ENCODE measurements at places on chromosomes 3 and 15.

- no peak for DNase-seq
Observed at GRCh38 chr3:50559702-50560101, 7.8 kb downstream of the C3orf18 start.

DNA sequence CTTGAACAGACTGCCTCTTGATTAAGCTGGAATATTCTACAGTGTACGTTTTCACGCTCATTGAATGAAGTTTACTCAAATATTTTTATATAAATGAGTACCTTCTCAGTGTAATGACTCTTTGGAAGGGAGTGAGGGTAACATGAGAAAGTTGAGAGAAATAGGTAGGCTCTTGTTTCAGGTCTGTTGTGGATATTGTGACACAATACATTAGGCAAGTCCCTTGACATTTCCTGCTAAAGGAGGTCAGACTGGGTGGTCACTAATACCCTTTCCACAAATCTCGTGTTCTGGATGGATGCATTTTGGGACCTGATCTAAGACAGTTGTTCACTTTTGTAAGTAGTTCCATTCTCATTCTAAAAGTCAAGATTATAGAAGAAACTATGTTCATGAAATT lies 324.8 kb upstream of the AZI2 start:
- no peak for DNase-seq

DNA sequence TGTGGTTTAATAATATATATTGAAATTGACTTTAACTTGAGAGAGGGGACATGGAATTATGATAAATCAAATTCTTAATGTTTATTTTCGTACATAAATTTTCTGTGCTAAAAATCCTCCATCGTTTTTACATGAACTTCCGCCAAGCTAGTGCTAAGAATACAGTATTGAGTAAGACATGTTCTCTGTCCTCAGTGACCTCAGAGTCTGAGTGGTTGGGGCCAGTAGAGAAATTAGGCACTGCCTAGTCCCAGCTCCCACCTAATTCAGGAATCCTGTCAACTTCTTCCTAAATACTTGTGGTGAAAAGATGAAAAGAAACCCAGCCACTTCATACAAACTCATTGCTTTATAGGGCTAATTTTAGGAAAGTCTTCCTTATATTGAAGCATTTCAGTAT lies 110.3 kb downstream of the PPP2R3A start:
- no peak for DNase-seq

GRCh38 chr3:52848617-52849016 lies 13.8 kb upstream of the MUSTN1 start:
- DNase-seq: no peak

- no peak for DNase-seq
Observed at GRCh38 chr15:86555939-86556338, 476.3 kb downstream of the AGBL1 start.

DNA sequence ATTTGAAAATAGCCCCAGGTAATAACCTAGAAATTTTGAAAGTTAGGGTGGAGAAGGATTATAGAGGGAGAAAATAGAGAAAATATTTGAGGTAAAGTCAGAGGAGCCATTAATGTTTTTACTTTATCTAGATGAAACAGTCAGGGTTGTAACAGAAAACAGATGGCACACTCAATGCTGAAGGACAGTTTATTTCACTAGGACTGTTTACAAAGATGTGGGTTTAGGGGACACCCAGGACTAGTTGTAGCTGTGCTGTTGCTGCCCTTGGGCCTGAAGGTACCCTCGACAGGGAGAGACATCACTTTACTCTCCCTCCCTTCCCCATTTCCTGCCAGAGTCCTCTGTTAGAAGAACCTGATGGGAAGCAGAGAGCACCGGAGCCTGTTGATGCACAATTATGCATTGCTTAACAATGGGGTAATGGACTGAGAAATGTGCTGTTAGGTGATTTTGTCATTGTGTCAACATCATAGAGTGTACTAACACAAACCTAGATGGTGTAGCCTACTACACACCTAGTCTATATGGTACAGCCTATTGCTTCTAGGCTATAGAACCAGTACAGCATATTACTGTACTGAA lies 103.8 kb downstream of the GALK2 start:
- no peak for DNase-seq

DNA sequence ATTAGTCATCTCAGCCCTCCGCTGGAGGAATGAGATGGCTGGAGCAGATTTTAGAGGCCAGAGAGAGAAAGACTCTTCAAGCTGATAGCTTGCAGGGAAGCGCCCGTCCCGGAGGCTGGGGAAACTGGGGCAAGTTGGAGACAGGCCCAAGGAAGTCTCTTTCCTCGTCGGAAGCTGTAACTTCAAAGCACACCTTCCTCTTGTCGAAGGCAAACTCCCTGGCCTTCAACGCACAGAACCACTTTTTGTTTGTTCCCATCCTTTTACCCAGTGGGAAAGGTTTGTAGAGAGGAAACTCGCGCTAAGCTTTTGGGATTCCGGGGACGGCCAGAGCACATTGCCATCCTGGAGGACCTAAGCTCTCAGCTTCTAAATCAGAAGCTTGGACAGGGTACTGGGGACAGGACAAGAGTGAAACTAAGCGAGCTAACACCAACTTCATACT lies 900 bp upstream of the EOMES start:
- no peak for DNase-seq

DNA sequence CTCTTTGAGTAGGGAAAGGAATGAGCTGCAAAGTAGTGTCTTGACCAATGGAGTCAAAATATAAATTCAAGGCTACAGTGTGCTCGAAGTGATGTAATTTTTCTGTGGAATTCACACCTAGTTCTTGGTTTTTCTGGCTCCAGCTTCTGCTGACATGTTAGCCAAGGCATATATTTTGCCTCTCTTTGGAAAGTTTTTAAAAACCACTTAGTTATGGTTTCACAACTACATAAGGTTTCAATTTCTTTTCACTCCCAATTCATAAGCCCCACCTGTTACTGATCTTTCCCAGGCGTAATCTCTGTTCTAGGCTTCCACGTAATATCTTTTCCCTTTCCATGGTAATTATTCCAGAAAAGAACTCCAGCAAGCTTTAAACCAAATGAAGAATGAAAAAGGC lies 46.9 kb downstream of the GADL1 start:
- DNase-seq: no peak

GRCh38 chr3:171959532-171960089 lies 79.8 kb upstream of the FNDC3B start:
- no peak for DNase-seq

DNA sequence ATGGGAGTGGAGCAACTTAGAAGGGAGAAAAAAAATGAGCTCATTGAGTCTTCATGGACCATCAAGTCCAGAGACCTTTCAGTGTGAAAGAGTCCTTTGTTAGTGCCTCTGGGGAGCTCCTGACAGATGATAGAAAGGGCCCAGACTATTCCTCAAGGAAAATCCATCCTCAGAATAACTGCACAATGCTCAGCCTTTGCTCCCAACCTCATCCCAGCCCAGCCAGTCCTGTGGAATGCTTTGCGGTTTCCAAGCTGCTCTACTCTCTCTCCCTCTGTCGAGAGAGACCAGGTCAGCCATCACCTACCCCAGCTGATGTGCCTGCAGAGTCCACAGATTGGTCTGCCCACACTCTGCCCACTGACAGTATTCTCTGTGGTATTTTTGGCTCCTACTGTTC lies 406.2 kb downstream of the MFSD1 start:
- DNase-seq: no peak

DNA sequence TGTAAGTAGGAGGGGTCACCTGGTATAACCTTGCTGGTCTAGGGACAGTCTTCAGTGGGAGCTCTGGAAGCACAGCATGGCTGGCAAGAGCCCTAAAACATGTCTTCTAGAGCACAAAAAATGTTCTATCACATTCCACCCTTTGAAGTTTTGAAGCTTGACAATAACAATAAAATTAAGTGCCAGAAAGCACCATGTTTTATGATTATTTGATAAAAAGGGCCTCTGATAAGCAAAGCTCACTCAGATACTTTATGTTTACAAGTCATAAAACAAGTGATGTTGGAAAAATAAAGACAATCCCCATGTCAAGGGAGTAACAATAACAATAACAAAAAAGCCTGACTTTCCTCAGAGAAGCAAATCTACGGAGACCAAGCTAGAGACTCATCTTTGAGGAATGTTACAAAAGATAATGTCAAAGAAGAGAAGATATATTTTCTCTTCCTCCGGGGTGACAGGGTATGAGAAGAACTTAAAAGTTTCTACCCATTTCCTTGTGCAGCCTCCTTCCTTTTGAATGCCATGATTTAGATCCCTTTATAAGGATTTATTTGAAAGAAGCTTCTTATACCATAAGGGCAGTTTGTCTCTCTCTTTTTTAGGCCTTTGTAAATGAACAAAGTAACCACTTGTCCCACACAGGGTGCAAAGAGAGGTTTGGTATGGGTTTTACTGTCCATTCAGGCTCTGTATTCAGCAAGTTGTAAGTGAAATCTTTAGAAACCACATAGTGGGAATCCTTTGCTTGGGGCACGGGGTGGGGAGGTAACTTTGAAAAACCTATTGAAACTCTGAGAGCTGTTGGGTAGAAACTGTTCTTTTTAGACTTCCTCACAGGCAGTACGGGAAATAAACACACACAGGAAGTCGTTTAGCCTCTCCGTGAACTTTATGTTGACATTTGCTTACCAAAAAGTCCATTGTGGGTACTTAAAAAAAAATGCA lies 109.6 kb upstream of the RBMS3 start:
- DNase-seq: no peak

DNA sequence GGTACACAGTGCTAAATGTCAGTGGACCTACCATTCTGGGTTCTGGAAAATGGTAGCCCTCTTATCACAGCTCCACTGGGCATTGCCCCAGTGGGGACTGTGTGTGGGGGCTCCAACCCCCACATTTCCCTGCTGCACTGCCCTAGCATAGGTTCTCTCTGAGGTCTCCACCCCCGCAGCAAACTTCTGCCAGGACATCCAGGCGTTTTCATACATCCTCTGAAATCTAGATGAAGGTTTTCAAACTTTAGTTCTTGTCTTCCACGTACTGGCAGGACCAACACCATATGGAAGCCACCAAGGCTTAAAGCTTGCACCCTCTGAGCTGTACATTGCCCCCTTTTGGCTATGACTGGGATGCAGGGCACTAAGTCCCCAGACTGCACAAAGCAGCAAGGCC lies 788.2 kb upstream of the ALCAM start:
- DNase-seq: no peak

DNA sequence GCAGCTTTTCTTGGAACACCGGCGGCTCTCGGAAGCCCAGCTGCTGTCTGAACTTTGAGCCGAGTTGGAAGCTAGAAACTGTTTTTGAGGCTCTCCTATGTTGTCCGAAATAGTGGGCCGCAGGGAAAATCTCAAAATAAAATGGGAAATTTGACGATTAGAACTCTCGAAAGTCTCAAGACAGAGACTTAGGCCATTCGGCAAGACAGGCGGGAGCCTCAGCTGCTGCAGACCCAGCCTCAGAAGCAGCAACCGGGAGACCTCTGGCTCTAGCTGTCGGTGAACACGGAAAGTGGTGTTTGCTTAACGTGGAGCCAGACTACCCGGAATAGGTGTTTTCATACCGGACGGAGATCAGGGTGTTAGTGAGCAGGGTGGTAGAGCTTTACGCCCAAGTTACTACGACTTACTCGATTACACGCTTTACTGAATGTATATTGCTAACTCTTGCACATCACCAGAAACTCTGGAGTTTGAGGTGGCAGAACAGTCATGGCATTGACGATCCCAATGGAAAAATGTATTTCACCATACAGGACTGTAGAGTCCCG lies 357 bp upstream of the MAN2C1 start:
- no peak for DNase-seq

DNA sequence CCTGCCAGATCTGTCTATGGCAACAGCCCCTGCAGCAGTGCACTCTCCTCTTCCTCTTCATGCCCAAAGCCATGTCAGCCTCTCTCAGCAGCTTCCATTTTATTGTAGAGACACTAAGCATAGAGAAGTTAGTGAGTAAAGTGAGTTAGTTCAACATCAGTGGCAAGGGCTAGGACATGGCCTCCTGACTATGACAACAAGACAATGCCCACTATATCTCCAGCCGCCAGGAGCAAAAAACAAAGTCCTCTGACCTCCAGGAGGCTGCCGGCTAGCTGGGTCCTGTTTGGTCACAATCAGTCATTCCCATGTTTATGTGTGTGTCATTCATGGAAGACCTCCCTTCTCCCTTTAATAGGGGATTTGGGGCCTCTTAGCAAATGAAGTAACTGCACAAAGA lies 14.9 kb downstream of the NR1I2 start:
- DNase-seq: no peak
